Activated CD4-positive, alpha-beta T cell treated with anti-CD3 and anti-CD28 coated beads, Interleukin-2, amount 10 ng/mL, durations not matched to agents 7 days and 5 days (primary cell): ENCODE measurements at places on chromosomes 11 and 22. TPM values are rescaled to one million over a fixed set of nuclear protein-coding genes. Genes with fewer than 3 reads are reported as not detected.

The UVRAG gene
- 16.8 TPM for total RNA-seq

GRCh38 chr11:45322111-45322705, 36.1 kb upstream of the SYT13 start:
- DNase-seq, result no peak

DNA sequence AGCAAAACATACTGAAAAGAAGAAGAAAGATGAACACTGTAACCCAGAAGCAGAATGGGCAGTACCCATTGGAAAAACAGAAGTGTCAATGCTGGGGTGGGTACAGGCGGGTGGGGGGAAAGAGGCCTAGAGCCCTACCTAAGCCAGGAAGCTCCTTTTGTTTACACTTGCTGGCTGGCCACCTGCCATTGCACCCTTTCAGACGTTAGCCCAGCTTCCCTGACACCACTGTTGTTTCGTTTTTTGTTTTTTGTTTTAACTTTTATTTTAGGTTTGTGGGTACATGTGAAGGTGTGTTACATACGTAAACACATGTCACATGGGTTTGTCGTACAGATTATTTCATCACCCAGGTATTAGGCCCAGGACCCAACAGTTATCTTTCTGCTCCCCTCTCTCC, 55.4 kb downstream of the PLEKHA7 start:
- no peak for DNase-seq

GRCh38 chr11:19281041-19281440, 40.3 kb upstream of the E2F8 start:
- DNase-seq, result no peak

GRCh38 chr22:27111796-27112672, 454.6 kb downstream of the MIAT start:
- no peak for DNase-seq

- no peak for DNase-seq
Measured at GRCh38 chr22:24945430-24945829, 1.1 kb downstream of the LHFPL7 start.

DNA sequence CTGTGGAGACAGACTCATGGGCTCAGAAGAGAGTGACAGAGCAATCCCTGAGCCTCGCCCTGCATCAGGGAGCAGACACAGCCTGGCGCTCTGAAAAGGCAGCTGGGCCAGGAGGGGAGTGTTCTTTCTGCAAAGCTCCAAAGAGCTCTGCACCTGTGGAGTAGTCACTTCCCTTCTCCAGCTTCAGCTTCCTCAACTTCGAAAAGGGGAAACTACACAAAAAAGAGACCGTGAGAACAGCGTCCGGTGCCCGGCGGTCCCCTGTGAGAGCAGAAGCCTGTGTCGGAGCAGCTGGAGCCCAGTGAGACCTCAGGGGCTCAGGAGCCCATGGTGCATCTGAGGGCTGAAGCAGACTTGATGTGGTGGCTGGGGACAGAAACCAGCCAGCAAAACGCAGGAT, 35.1 kb downstream of the TP53I11 start:
- no peak for DNase-seq

DNA sequence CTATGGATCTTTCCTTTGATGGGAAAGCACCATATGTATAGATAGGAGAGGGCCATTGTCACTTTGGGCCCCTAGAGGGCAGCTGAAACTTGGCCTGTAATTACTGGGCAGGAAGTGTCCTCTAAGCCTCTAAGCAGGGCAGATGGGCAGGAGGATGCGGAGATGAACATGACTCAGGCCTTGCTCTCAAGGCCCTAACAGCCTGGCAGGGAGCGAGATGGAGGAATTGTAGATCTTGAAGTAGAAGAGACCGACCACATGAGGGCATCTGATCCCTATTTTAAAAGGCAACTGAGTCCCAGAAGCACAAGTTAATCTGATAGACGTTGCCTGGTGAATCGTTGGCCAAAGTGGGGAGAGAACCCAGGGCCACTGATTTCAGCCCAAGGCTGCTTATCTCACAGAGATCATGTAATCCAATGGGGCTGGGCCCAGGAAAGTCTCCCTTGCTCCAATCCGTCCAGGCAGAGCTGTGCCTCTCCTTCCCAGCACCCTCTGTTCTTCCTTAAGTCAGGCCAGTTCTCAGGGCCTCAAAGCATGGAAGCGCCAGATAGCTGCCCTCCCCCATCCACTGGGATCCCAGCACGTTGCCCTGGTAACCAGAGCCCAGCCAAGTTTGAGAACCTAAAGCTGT, 2.5 kb upstream of the SEPTIN3 start:
- DNase-seq, result peak; percentile 65
